ENCODE measurements at places on chromosomes 2 and 18.

DNA sequence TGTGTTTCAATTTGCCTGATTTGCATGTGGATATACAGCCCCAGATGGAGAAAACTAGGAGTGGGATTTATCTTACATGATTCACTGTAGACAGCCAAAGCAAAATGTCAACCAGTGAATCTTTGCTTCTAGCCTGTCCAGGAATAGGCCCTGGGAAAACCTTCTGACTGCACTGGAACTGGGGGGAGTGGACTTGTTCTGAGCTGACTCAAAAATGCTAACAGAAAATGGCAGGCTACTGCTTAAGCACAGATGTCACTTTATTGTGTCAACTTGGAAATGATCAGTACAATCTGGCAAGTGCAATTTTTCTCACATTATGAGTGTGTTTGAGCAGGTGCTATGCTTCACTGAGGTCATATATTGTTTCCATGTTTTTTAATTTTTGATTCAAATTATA, 593.7 kb downstream of the NRXN1 start:
- no peak for DNase-seq

DNA sequence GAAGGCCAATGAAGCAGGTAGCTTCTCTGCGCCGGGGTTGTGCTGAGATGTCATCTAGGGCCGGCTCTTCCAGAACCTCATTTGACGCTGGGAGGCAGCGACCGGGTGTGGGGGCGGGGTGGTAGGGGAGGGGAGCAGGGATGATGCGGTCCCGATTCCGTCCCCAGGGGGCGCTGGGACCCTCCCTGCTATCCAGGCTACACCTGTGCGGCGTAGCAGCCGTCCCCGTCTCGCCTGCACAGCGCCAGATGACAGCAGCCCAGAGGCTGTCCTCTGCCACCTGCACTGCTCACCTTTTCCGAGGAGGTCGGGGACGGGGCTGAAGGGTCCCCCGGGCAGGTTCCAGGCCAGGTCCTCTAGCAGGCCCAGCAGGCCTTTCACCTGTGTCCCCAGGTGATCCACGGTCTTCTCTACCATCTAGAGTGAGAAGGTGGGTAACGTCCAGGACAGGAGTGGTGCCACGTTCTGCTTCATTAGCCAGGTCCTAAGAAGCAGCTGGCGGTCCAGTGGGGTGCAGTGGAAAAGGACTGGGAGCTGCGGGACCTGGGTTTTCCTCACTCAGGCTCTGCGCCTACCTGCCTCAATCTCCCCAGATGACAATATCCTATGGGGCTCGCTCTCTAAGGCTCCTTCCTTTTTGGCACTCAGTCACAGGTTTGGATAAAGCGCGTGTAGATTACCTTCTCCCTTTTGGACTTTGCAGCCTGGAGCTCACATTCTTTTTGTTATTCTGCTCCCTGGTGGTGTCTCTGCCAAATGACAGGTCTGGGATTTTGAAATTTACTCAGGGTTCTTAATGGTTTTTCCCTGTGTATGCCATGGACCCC, 56.0 kb upstream of the RAB6C start:
- no peak for DNase-seq

DNA sequence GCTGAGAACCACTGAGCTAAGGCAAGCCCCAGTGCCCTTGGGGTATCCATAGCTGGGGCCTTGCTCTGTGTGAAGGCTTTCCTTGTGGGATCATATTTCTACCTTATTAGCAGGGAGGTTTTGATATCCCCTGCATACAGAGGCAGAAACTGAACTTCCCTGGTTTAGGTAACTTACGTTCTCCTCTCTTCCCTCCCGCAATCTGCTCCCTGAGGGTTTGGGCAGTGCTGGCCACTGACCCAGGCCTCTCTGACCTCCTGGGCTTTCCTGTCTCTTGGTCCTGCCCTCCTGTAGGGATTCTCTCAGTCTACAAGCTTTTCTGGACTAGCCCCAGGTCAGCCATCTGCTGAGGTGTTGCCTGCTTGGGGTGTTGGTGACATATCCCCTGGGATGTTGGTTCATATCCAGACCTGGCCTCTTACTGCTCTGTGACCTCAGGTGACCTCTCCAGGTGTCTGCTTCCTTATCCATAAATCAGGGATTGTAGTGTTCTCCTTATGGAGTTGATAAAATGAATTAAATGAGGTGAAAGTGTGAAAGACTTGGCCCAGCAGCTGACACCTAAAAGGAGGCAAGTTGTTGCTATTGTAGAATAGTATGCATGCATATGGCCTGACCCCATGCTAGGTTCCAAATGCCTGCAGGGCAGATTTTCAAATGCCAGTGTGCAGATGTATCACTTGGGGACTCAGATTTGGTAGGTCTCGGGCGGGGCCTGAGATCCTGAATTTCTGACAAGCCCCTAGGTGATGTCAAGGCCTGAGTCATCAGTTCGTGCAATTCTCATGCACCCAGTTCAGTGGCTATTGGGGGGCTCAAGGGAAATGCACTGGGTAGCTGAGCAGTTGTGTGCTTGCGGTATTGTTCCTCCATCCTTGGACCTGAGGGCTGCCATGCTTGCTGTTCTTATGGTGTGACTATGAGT, 106.6 kb downstream of the FHOD3 start:
- DNase-seq, result no peak

- no peak for DNase-seq
Observed at GRCh38 chr2:120229341-120229740, 6.1 kb upstream of the TMEM185B start.

GRCh38 chr2:16691261-16691660, 25.6 kb upstream of the CYRIA start:
- no peak for DNase-seq

GRCh38 chr18:66280470-66280869, 323.4 kb downstream of the CDH19 start:
- no peak for DNase-seq

GRCh38 chr18:12279781-12280531, 25.8 kb downstream of the CIDEA start:
- no peak for DNase-seq

GRCh38 chr2:209525834-209526281, 102.0 kb downstream of the MAP2 start:
- DNase-seq, result no peak

- no peak for DNase-seq
Observed at GRCh38 chr18:3434685-3435084, 15.3 kb upstream of the TGIF1 start.

DNA sequence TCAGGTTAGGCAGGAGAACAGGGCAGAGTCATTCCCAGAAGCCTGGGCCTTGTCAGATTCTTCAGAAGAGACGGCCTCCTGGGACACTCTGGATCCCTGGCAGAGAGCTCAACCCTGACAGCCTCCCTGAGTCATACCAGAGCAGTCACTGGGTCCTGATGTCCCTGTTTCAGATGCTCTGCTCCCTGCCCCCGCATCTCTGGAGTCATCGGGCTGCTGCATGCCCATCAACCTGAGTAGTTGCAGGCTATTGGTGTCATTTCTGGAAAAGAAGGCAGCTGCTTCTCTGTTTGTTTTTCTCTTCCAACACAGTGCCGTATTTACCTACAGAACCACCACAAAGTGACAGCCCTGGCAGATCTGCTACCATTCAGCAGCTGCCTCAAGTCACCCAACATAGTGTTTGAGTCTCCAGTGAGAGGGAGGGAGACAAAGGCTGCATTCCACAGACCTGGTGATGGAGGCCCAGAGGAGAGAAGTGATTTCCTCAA, 145.1 kb downstream of the B3GNT2 start:
- DNase-seq, result no peak

- DNase-seq, result no peak
Observed at GRCh38 chr2:72942881-72943418, 25.6 kb downstream of the EMX1 start.

DNA sequence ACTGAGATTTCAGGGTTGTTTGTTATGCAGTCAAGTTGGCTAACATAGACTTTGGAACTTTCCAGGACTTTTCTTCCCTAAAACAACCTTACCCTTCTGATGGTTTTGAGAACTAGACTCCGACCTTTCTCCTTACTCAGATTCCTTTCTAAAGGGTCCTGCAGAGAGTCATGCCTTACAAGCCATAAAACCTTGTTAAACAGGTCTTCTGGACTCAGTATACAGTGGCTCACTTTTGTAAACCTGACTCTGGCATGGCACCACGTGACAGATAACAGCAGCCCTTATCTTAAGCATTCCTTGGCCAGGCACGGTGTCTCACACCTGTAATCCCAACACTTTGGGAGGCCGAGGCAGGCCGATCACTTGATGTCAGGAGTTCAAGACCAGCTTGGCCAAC, 253.2 kb upstream of the RAB6C start:
- no peak for DNase-seq

DNA sequence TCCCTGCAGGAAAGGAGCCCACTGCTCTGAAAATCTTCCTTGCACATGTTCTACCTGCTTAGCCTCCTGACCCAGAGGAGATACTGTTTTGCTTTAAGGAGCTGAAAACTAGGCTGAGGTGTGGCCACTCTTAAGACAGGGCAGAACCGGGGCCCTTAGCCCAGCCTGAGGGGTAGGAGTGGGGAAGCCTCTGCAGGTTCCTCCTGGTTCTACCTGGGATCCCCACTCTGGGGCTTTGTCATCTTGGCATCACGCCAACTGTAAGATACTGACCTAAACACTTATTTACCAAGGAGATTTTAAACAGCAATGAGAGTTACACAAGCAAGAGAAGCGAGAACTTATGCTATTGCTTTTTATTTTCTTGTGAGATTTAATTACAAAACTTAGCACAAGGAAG, 86.9 kb downstream of the KCTD1 start:
- no peak for DNase-seq

DNA sequence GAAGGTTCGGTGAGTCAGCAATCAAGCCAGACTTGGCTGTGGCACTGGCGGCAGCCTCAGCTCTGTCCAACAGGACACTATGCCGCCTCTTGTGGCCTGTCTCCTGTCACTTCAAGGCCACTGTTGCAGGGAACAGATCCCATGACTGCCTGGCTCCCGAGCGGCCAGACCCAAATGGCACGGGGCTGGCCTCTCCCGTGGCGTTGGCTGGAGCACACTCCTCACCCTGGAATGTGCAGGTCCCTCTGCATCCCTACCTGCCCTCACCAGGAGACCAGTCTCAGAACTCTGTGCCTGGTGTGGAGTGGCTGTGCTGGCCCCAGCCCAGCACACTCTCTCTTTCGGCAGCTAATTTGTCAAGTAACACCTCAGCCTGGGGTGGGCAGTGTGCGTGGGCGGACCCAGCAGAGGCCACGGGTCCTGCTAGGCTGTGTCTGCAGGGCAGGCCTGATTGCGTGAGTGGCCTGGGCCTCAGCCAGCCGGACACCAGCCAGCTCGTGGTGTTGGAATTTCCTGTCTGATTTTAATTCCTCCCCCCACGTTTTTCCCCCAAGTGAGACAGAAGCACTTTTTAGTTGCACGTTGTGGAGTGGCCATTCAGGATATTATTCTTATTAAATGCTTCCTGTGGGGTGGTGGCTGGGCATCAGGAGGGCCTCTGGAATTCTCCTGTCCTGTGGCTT, 179.3 kb downstream of the GLI2 start:
- no peak for DNase-seq

GRCh38 chr2:27294928-27295327, 12.7 kb downstream of the TRIM54 start:
- DNase-seq, result no peak

DNA sequence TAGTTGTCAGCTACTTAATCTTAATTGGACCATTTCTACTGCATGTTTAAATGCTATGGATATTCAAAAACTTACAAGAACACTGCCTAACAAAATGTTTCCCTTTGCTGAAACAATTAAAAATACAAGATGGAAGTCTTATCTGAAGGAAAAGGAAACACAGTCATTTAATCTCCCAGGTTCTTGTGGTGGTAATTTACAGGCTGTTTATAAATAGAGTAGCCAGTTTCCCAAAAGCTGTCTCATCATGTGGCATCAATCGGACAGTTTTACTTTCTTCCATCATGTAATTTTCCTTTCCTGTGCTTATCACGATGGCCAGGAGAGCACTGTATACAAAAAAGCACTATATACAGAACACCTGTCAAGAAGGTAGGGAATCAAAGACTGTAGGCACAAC, 368.1 kb downstream of the ZEB2 start:
- DNase-seq, result no peak

DNA sequence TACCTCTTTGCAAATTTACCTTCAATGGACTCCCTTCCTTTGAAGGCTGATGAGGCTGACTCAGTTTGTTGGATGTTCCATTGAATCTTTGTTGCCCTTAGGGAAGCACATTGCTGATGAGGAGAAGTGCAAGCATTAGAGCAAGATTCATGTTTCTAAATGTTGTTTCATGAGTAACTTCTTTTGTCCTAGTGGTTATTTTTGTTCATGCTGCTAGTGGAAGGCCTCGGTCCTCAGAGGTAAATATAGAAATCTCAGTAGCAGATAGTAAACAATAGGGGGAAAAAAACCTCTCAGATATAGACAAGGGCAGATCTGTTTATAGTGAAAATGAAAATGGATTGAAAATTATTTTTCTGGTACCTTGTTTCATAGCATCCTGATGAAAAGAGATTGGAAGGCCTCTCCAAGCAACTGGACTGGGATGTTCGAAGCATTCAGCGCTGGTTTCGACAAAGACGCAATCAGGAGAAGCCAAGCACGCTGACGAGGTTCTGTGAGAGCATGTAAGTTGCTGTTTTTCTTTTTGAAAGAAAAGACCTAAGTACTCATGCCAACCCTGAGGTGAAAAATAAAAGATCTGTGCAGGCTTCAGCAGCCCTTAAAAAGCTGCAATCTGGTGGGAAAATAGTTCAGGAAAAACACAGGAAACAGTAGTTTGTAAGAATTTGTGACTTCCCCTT, 104.9 kb downstream of the CERS6 start:
- DNase-seq, result no peak

DNA sequence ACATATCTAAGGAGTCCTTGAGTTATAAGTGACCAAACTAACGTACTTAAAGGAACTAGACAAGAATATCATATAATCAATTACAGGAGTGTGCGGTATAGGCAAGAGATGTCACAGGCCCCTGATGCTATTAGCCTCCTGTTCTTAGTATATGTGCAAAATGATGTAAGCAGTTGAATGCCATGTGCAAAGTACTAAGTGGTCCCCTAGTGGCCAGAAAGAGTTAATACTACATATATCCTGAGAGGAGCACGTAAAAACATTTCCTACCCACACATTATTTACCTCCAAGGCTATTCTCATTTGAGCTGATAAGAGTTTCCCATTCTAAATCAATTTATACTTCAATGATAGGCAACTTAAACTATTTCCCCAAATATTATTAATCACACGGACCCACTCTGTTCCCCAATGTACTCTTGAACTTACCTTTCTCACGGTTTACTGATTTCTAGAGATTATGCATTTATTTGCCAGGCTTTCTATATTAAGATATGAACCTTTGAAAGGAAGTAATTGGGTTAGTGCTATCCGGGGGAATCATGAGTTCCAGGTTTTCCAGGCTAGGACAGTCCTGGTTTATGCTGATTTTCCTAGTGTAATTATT, 158.0 kb upstream of the KLHL14 start:
- DNase-seq, result no peak

- DNase-seq, result no peak
Observed at GRCh38 chr2:64318476-64318748, 135.6 kb upstream of the LGALSL start.

GRCh38 chr2:27441958-27442919, at the start of gene KRTCAP3:
Gene KRTCAP3, plus strand, starts transcription at chr2:27442381. Its CDS starts 32 bp downstream, at chr2:27442413.
- peak; percentile 55 for DNase-seq

DNA sequence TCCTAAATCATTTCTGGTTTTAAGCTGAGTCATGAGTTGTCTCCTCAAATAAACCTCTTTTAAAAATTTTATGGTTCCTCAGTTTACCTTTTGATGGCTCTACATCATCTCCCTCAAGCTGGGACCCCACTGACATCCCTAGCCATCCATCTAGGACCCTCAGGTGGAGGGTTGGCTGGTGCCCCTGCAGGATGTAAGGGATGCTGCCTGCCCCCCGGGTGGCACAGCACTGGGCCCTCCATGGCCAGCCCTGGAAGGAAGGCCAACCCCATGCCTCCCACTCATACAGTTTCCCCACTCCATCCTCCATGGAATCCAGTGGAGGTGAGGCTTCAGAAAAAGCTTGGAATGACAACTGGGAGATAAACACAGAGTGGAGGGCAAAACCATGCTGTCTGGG, 17.2 kb upstream of the GPC1 start:
- DNase-seq, result no peak

Data from CD4-positive, alpha-beta T cell treated with Interleukin-6 at 100 ng/mL for 8 hours (primary cell).